ENCODE measurements at places on chromosomes 6 and 20. TPM values are rescaled to one million over a fixed set of nuclear protein-coding genes. Genes with fewer than 3 reads are reported as not detected.

- DNase-seq: peak; percentile 82
Observed at GRCh38 chr6:26044140-26045064, 42.8 kb upstream of the HFE start.

Gene JAG1
- total RNA-seq: 1.1 TPM

DNA sequence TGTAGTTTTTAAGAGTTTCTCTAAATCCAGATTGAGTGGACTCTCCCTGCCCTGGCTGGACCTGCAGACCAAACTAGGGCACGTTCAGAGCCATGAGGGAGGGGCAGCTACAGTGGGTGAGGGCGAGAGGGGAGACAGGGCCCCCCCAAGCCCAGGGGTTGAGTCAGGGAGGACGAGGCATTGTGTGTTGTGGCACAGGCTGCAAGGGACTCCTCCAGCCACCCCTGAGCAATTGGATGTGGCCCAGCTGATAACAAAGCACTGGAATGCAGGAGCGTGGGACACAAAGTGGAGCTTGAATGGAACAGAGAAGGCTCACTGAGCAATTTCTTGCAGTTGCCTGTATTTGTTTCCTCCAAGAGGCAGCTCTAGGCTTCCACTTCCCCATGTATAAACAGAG, 43.5 kb upstream of the MYL9 start:
- DNase-seq: no peak

Gene CLDN20
- total RNA-seq: 0.21 TPM

DNA sequence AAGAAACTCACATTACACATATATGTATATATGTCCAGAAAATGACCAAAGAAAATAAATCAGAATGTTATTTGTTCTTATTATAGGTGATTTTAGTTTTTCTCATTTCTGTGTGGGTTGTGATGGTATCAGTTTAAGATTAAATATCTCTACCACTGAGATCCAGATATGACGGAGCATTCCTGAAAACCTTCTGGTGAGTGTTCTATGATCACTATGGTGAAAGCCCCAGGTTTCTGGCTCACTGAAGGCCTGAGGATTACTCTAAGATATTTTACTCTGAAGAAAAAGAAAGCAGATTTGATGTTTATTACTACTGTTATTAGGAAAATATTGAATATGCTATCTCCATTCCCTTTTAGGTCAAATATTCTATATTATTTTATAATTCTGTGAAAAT, 62.8 kb upstream of the L3MBTL3 start:
- no peak for DNase-seq

DNA sequence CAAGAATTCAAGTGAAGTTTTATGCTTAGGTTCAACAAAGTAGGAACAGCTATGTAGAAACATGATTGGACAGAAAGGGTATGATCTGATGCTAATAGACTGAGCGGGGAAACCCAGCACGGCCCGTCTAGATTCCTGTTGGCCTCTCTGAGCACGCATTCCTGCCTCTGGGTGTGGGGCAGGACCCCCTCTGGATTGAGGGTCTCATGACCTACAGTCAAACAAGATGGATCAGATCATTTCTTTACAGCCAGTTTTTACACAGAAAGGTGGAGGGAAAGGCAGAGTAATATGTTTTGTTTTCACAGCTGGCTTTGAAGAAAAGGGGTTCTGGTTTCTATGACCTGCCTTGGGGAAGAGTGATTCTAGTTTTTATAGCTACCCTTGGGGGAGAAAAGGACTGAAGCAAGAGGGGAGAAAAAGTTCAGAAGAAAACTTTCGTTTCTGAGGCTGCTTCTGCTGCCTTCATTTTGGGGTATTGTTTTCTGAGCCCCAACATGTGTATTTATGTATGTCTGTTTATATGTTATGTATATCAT, 99.6 kb upstream of the SLC22A16 start:
- no peak for DNase-seq

Gene THBD
- not detected for total RNA-seq

Gene FOXS1
- total RNA-seq: not detected

Measured in activated CD4-positive, alpha-beta T cell treated with anti-CD3 and anti-CD28 coated beads, Interleukin-2, amount 10 ng/mL, durations not matched to agents 24 days and 14 days (primary cell).